NCI-H1105 treated with DMSO at 0.1 percent for 48 hours (cell line): ENCODE measurements at places on chromosomes 12 and 14.

DNA sequence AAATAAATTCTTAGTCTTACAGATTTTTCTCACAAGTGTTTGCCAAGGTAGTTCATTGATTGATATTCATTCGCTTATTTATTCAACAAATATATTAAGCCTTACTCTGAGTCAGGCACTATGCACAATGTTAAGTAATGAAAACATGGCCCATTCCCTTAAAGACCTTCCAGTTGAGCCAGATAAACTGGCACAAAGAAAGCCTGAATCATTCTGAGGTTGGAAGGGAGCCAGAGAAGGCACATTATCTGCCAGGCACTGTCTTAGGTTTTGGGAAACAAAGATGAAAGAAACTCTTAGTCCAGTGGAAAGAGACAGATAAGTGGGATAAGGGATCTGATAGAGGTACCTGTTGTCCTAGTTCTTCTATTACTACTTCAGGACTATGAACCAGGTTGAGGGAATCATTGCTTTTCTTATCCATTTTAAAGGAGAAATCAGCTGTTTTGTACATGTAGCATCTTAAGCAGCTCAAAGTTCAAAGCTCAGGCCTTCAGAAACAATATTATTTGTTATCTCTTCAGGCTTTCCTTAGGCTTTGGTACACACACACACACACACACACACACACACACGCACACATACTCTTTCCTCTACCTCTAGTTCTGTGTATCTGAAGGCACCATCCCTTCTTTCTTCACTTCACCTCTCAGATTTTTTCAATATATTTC is 27.0 kb downstream of the PDE6H start:
- no peak for DNase-seq

GRCh38 chr12:31018106-31018789 is 55.4 kb upstream of the DDX11 start:
- no peak for DNase-seq

GRCh38 chr14:70077720-70078119 is 111.0 kb downstream of the SLC8A3 start:
- DNase-seq = peak; percentile 76

GRCh38 chr12:80432061-80432460 is 12.0 kb upstream of the PTPRQ start:
- DNase-seq = no peak

DNA sequence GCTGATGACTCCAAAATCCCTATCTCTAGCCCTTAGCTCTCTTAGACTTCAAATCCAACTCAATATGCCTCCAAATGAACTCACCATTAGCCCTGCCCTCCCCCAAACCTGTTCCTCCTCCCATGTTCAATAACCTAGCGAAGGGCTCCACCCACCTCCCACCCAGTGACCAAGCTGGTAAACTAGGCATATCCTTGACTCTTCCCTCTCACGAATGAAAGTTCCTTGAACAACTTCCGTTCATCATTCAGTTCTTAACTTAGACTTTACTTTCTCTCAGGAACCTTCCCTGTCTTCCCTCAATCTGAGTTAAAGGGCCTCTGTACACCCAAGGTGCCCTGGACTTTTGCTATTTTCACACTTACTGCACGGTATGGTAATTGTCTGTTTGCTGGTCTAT is 1.9 kb upstream of the KLHDC1 start:
- DNase-seq = no peak

DNA sequence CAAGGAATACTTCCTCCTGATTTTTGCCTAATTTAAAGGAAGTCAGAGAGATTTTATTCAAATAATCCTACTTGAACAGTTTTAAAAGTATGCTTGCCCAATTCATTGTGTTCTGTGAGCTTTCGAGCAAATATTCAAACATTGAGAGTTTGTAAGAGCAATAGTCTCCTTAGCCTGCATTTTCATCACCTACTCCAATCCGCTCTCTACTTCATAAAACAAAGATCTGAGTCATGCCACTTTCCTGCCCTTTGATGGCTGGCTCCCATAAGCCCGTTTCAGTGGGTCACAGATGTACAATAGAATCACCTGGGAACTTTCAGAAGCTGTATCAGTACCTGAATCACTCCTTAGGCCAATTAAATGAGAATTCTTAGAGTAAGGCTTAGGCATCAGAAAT is 319.2 kb downstream of the PDZRN4 start:
- no peak for DNase-seq

DNA sequence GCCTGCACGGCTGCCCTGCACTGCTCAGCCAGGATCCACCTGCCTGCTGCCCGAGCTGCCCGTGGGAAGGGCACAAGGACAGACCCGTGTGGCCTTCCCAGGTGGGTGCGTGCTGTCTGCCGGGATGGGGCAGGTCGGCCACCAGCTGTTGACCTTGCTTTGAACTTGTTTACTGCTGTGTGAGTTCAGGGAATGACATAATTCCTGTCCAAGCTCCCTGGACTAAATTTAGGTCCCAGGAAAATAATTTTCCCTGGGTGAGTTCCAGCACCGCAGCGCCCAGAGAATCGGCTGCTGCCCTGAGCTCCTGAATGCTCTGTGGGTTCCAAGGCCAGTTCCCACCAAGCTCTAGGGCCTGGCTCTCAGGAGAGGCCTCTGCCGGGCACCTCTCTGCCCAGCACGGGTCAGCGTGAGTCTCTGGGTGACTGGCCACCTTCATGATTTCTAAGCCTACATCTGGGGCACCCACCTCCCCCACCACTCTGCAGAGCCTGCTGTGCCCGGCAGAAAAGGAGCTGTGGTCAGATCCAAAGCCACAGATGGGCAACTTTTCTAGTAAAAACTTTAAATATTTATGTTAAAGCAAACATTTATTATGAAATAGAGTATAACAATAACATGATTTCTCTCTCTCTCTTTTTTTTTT is 27.2 kb upstream of the MLXIP start:
- no peak for DNase-seq

DNA sequence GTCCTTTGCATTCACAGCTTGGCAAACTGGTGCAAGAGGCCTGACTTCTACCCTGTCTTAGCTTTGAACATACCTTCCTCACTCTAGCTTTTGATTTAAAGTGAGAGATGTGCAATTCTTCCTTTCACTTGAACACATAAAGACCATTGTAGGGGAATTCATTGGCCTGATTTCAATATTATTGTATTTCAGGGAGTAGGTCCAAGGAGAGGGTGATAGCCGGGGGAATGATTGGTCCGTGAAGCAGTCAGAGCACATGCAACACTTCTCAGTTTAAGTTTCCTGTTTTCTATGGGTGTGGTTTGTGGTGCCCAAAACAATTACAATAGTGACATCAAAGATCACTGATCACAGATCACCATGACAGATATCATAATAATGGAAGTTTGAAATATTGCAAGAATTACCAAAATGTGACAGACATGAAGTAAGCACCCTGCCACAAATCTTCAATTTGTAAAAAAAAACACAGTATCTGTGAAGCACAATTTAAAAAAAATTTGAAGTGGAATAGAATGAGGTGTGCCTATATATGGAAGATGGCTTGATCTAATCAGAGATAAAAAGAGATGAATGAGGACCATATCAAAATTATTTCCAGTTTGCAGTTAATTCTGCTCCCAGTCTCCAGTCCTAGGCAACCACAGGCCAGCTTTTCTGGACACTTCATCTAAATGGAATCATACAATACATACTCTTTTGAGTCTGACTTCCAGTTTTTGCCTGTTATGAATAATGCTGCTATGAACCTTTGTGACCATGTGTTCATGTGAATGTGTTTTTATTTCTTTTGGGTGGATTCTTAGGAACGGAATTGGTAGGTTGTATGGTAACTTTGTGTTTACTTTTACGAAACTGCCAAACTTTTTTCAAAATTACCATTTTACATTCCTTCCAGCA is 23.2 kb downstream of the BORCS5 start:
- DNase-seq = no peak

DNA sequence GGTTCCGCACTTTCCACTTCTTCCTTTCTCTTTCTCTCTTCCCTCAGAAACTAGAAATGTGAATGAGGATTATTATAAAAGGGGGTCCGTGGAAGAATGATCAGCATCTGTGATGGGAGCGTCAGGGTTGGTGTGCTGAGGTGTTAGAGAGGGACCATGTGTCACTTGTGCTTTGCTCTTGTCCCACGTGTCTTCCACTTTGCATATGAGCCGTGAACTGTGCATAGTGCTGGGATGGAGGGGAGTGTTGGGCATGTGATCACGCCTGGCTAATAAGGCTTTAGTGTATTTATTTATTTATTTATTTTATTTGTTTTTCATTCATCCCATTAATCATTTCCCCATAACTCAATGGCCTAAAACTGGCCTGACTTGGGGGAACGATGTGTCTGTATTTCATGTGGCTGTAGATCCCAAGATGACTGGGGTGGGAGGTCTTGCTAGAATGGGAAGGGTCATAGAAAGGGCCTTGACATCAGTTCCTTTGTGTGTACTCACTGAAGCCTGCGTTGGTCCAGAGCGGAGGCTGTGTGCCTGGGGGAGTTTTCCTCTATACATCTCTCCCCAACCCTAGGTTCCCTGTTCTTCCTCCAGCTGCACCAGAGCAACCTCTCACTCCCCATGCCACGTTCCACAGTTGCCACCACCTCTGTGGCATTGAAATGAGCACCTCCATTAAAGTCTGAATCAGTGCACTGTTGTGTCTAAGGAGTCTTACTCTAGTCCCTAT is 4.6 kb upstream of the ATN1 start:
- DNase-seq = no peak

- no peak for DNase-seq
These were observed 96.3 kb upstream of the HIF1A start for GRCh38 chr14:61598980-61599379.

GRCh38 chr14:75523771-75524171 is 1.5 kb downstream of the BATF start:
- no peak for DNase-seq

DNA sequence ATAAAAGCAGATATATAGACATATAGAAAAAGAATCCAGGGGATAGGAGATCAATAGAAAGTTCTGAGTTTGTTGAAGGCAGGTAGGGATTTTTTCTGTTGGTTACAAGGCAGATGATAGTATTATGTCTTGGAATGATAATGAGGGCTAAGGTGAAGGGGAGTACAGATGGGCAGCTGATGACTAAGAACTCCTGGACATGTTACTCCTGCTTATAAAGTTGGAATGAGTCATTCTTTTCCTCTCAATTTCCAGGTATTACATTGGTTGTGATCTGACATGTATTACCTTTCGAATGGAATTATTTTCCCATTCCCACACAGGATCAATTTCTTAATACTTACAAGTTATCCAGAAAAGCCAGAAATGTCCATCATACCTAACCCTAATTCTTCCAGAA is 545.2 kb upstream of the MGAT4C start:
- DNase-seq = no peak

DNA sequence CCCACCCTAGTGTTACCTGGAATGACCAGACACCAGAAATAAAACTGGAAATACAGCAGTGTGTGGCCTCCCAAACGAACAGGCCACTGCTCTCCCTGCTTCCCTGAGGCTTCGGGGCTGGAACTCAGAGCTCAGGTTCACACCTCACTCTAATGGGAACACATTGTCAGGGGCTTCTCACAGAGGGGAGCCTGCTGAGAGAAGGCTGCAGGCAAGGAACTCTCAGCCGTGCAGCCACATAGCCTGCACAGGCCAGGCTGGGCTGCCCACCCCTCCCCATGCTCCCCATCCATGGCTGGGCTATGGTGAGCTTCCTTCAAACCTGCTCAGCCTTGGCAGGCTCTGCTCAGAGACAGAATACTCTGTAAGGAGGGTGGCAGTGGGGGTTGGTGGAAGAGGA is 302.5 kb downstream of the EMP1 start:
- DNase-seq = no peak
